ENCODE measurements at places on chromosomes 7 and 10.

- H3K27ac ChIP-seq = no peak overlapping the region
- H3K4me1 ChIP-seq = peaks cover 22% of the 10 kb centered on the region
Measured at GRCh38 chr10:117463545-117463920, 79.0 kb upstream of the EMX2 start.

- H3K27me3 ChIP-seq = no peaks in the 10 kb centered on the region
- peak overlapping the region; percentile 36 for H3K4me3 ChIP-seq
- peaks cover 23% of the 10 kb centered on the region for H3K4me1 ChIP-seq
- DNase-seq = peak; percentile 85
- H3K36me3 ChIP-seq = no peaks in the 10 kb centered on the region
- peak overlapping the region; percentile 57 for H3K27ac ChIP-seq
Measured at GRCh38 chr7:19969859-19970493, 196.6 kb upstream of the TMEM196 start.

DNA sequence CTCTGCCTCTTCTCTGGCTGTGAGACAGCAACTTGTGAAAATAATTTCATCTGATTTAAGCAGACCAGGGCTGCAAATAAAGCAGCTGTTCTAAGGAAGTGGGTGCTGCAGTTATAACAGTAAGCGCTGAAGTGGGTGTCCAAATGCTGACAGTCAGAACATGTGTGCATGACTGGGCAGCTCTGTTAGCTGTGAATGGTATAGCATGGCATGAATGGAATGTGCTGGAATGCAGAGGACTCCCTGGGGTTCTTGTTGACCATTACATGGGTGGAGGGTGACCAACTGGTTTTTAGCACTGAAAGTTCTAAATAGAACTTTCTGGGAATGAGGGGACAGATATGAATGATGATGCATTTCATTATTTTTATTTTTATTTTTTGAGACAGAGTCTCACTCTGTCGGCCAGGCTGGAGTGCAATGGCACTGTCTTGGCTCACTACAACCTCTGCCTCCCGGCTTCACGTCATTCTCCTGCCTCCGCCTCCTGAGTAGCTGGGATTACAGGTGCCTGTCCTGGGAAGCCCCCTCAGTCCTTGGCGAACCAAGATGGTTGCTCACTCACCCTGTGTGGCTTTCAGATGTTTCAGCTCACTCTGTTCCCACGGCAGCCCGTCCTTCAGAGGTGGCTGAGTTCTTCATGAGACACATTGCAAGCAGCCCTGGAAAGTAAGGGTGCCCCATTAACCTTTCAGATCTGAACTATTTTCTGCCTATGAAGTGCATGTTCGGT, 319.8 kb upstream of the PHYHIPL start:
- no peak overlapping the region for H3K4me3 ChIP-seq
- H3K27ac ChIP-seq = no peak overlapping the region
- H3K4me1 ChIP-seq = peaks cover 14% of the 10 kb centered on the region
- no peaks in the 10 kb centered on the region for H3K27me3 ChIP-seq
- DNase-seq = peak; percentile 97
- no peaks in the 10 kb centered on the region for H3K36me3 ChIP-seq

GRCh38 chr7:4042402-4043045, 639.6 kb upstream of the FOXK1 start:
- no peak for DNase-seq
- no peaks in the 10 kb centered on the region for H3K36me3 ChIP-seq
- H3K4me3 ChIP-seq = no peak overlapping the region
- no peak overlapping the region for H3K27ac ChIP-seq

DNA sequence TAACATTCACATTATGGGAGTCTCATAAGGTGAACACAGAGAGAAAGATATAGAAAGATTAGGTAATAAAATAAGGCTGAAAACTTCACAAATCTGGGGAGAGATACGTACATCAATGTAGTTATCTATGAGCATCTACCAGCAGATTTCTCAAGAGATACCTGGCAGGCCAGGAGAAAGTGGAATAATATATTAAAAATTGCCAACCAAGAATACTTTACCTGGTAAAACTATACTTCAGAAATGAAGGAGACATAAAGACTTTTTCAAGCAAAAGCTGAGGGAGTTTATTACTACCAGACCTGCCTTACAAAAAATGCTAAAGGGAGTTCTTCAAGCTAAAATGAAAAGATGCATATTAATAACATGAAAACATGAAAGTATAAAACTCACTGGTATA, 78.8 kb upstream of the COMTD1 start:
- no peaks in the 10 kb centered on the region for H3K27me3 ChIP-seq
- no peaks in the 10 kb centered on the region for H3K36me3 ChIP-seq
- no peaks in the 10 kb centered on the region for H3K4me1 ChIP-seq
- DNase-seq = no peak
- H3K4me3 ChIP-seq = no peak overlapping the region
- H3K27ac ChIP-seq = no peak overlapping the region

DNA sequence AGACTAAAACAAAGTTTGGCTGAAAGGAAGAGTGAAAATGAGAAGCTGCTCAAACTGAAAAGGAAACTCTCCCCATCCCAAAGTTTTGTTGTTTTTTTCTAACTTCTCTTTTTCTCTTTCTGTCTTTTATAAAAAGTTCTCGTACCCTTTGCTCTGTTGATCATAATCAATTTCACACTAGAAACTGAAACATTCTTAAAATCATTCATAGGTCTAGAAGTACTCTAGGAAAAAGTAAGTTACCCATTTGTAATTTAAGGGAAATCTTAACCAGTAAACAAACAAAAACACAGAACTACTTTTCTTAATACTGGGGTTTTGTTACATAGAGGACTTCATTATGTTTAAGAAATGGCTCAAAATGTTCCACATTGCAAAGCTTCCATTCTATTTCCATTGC, 339.8 kb downstream of the SEMA3D start:
- no peaks in the 10 kb centered on the region for H3K27me3 ChIP-seq
- no peak overlapping the region for H3K27ac ChIP-seq
- no peak overlapping the region for H3K4me3 ChIP-seq
- no peaks in the 10 kb centered on the region for H3K36me3 ChIP-seq

DNA sequence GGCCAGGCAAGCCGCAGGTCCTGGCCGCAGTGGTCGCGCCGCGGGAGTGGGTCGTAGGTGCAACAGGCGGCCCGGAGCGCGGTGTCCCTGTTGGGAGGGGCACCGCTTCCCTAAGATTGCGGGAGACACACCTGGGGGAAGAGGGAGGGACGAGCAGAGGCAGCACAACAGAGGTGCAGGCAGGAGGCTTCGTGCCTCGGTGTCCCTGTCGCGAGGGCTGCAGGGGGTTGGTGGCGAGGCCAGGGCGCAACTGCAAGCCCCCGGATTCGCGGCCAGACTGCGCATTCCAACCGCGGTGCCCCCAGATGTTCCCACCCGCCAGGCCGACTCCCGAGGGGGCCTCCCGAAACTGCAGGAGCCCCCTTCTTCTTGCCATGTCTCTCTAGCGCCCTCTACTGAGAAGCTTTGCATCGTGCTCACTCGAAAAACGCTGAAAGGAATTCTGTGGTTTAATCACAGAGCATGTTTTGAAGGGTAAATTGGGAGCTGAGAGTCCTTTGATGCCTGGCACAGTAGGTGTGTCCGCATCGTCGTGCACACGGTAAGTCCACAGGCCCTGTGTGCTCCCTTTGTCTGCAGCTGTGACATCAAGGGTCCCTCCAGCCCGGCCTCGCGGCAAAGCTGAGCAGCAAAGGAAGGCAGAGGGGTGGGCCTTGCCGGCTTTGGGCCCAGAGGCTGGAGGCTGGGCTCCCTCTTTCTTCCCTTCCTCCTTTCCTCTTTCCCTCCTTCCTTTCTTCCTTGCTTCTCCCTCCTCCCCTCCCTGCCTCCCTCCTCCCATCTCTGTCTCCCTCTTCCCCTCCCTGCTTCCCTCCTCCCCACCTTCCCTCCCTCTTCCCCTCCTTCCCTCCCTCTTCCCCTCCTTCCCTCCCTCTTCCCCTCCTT, 6.2 kb upstream of the MBL2 start:
- H3K4me1 ChIP-seq = no peaks in the 10 kb centered on the region
- no peaks in the 10 kb centered on the region for H3K36me3 ChIP-seq
- no peaks in the 10 kb centered on the region for H3K27me3 ChIP-seq
- H3K4me3 ChIP-seq = no peak overlapping the region
- DNase-seq = peak; percentile 88
- no peak overlapping the region for H3K27ac ChIP-seq

GRCh38 chr7:44114586-44115310, 8.6 kb downstream of the POLD2 start:
- H3K4me1 ChIP-seq = no peaks in the 10 kb centered on the region
- peaks cover 10% of the 10 kb centered on the region for H3K36me3 ChIP-seq
- H3K27me3 ChIP-seq = no peaks in the 10 kb centered on the region
- H3K27ac ChIP-seq = no peak overlapping the region
- no peak overlapping the region for H3K4me3 ChIP-seq

- DNase-seq = no peak
- no peaks in the 10 kb centered on the region for H3K36me3 ChIP-seq
- no peaks in the 10 kb centered on the region for H3K27me3 ChIP-seq
- no peak overlapping the region for H3K27ac ChIP-seq
- no peak overlapping the region for H3K4me3 ChIP-seq
- H3K4me1 ChIP-seq = peaks cover 6% of the 10 kb centered on the region
Measured at GRCh38 chr10:28095791-28096378, 97.0 kb upstream of the ODAD2 start.

DNA sequence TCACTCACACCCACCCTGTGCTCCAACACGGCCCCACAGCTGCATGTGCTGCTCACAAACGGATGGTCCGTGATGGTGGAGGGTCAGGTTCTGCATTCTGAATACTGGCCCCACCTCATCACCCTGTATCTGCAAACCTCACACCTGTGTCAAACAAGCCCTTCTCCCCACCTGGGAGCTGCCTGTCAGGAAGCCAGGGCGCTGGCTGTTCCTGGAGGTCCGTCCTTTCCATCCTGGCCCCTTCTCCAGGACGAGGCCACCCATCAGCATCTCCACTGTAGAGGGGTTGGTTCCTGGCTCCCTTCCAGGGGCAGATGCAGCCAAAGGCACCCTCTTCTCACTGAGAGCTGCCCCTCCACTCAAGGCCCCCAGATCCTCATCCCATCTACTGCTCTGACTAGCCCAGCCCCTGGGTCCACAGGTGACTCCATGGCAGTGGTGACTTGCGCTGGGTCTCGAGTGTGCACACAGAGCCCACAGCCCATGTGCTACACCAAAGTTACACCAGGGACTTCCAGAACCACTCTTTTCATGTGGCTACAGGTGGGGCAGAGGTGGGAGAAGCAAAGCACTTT, 229.4 kb downstream of the TNS3 start:
- DNase-seq = no peak
- H3K36me3 ChIP-seq = no peaks in the 10 kb centered on the region
- no peaks in the 10 kb centered on the region for H3K4me1 ChIP-seq
- H3K27me3 ChIP-seq = no peaks in the 10 kb centered on the region
- no peak overlapping the region for H3K4me3 ChIP-seq
- no peak overlapping the region for H3K27ac ChIP-seq

GRCh38 chr7:23969443-23969842, 259.4 kb downstream of the STK31 start:
- no peaks in the 10 kb centered on the region for H3K27me3 ChIP-seq
- no peaks in the 10 kb centered on the region for H3K36me3 ChIP-seq
- H3K4me1 ChIP-seq = peaks cover 6% of the 10 kb centered on the region
- DNase-seq = no peak
